Small intestine (tissue), 16 donors: ENCODE measurements at places on chromosomes 12 and 14.

GRCh38 chr14:104643306-104643705 lies 38.7 kb upstream of the TMEM179 start:
- H3K27ac ChIP-seq: no peak overlapping the region
- no peaks in the 10 kb centered on the region for H3K36me3 ChIP-seq
- H3K4me3 ChIP-seq: no peak overlapping the region
- peaks cover 3% of the 10 kb centered on the region for H3K4me1 ChIP-seq
- DNase-seq: no peak
- H3K27me3 ChIP-seq: no peaks in the 10 kb centered on the region

GRCh38 chr12:26551385-26551784 lies 281.6 kb downstream of the ITPR2 start:
- no peak for DNase-seq
- H3K27me3 ChIP-seq: no peaks in the 10 kb centered on the region
- H3K36me3 ChIP-seq: peaks cover 2% of the 10 kb centered on the region
- H3K27ac ChIP-seq: no peak overlapping the region
- no peak overlapping the region for H3K4me3 ChIP-seq

DNA sequence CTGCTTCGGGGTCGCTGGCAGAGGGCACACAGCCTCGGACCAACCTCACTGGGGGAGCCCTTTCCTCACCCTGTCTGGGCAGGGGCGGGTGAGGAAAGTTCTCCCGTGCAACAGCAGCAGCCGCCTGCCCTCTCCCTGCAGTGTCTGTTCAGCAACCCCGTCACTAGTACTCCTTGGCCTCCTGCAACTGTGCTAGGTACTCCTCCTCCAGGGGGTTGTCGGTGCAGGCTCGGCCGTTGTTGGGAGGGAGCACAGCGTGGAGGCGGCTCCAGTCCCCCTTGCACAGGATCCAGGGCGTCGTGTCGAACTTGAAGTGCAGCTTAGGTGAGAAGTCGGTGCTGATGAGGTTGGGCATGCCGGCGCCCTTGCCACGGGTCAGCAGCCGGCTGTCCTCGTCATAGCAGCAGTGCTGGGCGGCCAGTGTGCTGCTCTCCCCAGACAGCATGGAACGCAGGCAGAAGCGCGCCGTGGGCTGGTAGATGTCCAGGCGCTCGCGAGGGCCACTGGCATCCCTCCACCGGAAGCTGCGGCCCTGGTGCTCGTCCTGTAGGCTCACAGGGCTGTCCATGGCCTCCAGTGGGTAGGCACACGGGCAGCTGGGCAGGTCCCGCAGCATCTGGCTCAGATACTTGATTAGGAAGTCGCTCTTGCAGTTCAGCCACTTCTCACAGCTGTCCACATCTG lies 17.7 kb downstream of the AHSA1 start:
- no peaks in the 10 kb centered on the region for H3K36me3 ChIP-seq
- DNase-seq: no peak
- H3K4me3 ChIP-seq: no peak overlapping the region
- no peak overlapping the region for H3K27ac ChIP-seq

- no peak for DNase-seq
- H3K27ac ChIP-seq: no peak overlapping the region
- H3K27me3 ChIP-seq: no peaks in the 10 kb centered on the region
- no peaks in the 10 kb centered on the region for H3K36me3 ChIP-seq
- H3K4me3 ChIP-seq: no peak overlapping the region
These were observed 294.1 kb upstream of the FLRT2 start for GRCh38 chr14:85235868-85236267.

GRCh38 chr14:52413729-52414408 lies 99.8 kb downstream of the PTGER2 start:
- no peaks in the 10 kb centered on the region for H3K36me3 ChIP-seq
- no peak for DNase-seq
- no peaks in the 10 kb centered on the region for H3K4me1 ChIP-seq
- no peak overlapping the region for H3K27ac ChIP-seq
- H3K4me3 ChIP-seq: no peak overlapping the region

GRCh38 chr12:19190292-19191031 lies 60.9 kb downstream of the PLEKHA5 start:
- no peak overlapping the region for H3K4me3 ChIP-seq
- no peaks in the 10 kb centered on the region for H3K4me1 ChIP-seq
- H3K27me3 ChIP-seq: no peaks in the 10 kb centered on the region
- no peaks in the 10 kb centered on the region for H3K36me3 ChIP-seq

- no peaks in the 10 kb centered on the region for H3K36me3 ChIP-seq
- no peak overlapping the region for H3K4me3 ChIP-seq
- no peak overlapping the region for H3K27ac ChIP-seq
- H3K4me1 ChIP-seq: no peaks in the 10 kb centered on the region
These were observed 46.5 kb upstream of the PRIMA1 start for GRCh38 chr14:93834699-93835371.

DNA sequence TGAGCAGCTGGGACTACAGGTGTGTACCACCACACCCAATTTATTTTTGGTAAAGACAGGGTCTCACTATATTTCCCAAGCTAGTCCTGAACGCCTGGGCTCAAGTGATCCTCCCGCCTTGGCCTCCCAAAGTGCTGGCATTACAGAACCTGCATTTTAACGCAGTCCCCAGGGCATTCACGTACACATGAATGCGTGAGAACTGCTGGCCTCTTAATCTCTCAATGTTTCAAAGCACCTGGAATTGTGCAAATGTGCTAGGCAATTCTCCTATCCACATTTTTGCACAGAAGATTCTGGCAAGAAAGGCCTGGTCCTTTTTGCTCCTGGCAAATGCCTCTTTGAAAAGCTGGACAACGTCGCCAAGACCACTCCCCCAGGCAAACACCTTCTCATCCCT lies 35.2 kb downstream of the TESC start:
- H3K27ac ChIP-seq: no peak overlapping the region
- no peaks in the 10 kb centered on the region for H3K36me3 ChIP-seq
- no peak overlapping the region for H3K4me3 ChIP-seq
- H3K27me3 ChIP-seq: no peaks in the 10 kb centered on the region
